ENCODE measurements at places on chromosomes 16 and 17.

DNA sequence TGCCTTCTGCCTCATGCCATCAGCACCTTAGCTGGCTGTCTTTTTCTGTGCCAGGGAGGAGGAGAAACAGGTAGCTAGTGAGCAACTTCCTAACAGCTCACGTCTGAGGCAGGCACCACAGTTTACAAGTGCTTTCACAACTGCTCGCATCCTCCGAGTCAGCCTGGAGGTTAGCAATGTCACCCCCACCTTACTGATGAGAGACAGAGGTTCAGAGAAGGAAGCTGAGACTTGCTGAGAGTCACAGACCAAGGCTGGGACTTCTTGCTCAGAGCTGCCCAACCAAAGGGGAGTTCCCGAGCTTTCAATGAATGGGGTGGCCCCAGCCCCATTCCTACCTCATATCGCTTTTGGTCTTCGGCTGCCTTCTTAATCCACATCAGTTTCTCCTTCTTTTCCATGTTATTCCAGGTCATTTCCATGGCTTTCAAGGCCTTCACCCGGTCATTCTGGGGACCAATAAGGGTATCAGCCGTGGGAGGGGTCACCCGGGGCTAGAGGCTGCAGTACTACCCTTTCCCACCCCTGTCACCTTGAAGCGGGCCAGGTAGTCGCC is 9.6 kb downstream of the UBTF start:
- no peak for DNase-seq

GRCh38 chr16:89485701-89486246 is 4.6 kb downstream of the ANKRD11 start:
- no peak for DNase-seq

DNA sequence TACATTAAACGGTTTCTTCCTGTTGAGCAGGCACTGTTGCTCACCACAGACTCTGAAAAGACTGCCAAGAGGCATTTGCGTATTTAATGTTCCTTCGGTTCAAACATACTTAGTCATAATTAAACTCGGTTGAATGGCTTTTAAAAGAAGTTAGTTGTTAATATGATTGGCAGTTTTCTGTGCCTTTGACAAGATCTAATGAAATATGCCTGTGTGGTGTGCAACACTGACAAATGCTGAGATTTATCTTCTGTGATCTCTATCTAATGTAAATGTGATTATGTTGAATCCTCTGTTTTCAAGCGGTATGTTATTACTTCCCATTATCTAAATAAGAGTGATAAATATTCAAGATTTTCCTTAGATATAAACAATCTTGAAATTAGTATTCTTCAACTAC is 1046.6 kb downstream of the CDH8 start:
- DNase-seq, result no peak

DNA sequence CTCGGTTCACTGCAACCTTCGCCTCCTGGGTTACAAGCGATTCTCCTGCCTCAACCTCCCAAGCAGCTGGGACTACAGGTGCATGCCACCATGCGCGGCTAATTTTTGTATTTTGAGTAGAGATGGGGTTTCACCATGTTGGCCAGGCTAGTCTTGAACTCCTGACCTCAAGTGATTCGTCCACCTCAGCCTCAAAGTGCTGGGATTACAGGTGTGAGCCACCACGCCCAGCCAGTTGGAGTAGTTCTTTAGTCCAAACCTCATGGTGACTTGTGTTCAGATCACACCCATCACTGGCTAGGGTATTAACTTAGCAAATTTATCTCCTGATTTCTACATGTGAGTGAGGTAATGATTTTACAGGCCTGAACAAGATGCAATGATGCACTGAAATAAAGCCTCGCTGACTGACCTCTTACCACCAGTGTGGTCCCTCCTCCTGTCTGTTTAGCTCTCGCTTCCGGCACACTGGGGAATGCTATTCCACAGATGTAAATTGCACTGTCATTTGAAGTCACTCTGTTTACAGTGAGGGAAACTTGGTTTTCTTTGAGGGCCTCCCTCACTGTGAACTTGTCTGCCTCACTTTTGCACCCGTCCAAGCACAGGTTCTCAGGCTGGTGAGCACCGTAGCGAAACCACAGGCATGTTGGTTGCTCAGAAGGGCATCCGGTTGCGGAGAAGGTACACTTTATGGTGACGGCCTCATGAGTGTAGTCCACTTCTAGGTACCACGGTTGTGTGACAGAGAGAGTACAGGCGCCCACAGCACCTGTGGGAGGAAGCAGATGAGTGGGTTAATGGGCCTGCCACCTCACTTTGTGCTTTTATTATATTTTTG is 5.5 kb downstream of the IGSF6 start:
- no peak for DNase-seq

DNA sequence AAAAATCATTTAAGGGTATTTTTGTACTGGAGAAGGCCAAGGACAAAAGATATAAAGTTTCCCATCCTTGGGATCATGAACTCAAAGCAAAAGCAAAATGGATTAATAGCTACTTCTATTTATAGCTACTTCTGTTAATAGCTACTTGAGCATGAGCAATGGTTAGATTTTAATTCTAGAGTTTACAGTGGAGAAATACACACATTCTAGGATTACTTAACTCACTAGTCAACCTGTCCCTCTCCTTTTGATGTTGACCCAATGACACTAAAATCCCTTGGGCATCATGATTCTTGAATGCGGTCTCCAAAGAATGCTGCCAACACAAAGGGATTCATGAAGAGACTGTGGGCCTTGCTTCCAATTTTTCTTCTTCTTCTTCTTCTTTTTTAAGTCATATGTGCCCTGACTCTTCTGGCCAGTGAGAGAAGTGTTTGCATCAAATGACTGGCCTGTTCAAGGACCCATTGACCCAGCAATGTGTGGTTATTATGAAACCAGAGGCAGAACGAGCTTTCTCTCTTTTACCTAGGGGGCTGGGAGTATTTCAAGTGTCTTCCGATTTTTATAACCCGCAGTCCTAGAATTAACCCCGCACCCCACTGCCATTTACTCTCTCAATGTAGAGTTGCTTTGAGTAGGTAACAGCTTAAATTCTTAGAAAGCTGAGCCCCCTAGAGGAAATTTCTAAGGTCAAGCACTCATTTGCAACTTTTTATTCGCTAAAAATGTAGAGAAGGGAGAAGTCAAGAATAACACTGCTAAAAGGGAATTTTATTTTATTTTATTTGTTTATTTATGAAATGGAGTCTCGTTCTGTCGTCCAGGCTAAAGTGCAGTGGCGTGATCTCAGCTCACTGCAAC is 34.6 kb downstream of the OTOA start:
- DNase-seq, result no peak

GRCh38 chr17:14282726-14283125 is 18.2 kb upstream of the HS3ST3B1 start:
- no peak for DNase-seq

DNA sequence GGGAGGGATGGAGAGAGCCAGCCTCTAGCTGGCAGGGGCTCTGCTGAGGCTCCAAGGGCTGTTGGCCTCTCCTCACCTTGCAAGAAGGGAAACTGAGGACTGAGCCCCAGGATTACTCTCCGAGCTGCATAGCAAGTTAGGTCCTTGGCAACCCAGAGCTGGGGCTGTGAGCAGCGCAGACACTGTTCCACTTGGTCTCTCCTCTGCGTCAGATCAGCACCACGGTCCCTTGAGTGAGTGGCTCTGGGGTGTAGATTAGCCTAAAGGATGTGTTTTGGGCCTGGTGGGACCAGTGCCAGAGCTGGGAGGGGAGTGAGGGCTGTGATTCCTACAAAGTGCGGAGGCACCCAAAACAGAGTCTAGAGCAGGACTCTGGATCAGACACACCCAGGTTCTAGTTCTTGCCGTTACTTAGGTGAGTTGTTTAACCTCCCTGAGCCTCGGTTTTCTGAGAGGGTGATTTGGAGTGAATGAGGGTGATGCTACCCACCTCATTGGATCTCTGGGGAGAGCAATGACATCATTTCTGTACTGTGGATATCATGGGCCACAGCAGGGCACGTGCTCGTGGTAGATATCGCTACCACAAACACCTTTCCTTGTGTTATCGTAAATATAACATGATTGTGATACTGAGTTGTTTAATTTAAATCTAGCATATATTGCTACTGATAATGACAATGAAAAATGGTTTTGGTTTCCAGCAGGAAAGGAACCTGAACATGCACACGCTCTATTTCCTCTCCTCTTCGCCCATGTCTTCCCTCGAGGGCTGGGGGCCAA is 8.1 kb upstream of the FADS6 start:
- no peak for DNase-seq

GRCh38 chr16:3202903-3203539 is 15.0 kb downstream of the OR1F1 start:
- DNase-seq, result no peak

GRCh38 chr16:735982-736453 is 4.8 kb downstream of the CIAO3 start:
- DNase-seq, result no peak

DNA sequence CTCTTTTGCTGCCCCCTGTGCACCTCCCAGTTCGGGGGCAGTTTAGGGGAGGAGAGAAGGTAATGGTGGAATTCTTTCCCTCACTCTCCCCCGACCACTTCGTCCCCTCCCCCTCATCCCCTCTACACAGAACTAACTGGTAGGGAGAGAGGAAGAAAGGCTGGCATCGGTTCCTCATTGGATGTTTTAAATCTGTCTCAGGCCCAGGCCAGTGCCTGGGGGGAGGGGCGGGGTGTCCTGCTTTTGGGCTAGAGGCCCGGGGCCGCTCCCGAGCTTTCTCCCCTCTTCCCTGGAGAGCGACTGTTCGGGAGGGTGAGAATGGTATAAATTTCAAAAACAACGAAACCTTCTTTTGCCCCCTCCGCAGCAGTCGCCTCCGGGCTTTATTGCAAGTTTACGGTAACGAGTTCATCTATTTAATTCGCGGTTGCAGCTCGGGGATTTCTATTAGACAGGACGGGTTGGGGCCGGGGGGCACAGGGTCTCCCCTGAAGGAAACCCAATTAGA is at the start of gene PRAC2:
PRAC2 (plus strand) TSS at position 271 of the 508 bp plus-strand sequence. CDS start 1,226 bp downstream, outside the sequence.
- DNase-seq, result no peak

GRCh38 chr16:15847611-15848175 is 9.1 kb downstream of the MYH11 start:
- no peak for DNase-seq

DNA sequence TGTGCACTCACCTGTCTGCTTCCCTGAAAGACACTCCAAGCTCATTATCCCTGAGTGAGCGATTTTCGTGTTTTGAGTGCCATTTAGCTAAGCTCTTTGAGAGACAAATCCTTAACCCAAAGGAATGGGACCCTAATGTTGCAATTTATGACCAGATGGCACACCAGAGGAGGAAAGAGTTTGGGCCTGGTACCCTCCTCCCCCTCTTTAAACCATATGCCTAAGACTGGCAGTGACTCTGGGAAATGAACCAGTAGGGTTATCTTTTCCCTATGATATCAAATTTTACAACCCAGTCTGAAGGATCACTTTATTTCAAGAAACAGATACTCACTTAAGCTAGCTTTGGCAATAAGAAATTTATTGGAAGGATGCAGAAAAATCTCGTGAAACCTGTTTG is 550.4 kb downstream of the TOX3 start:
- no peak for DNase-seq

- no peak for DNase-seq
These were observed at the start of gene C17orf107 for GRCh38 chr17:4899341-4900230. Gene C17orf107 (plus strand): TSS chr17:4899536. CDS start chr17:4899763, 227 bp downstream.

- DNase-seq, result no peak
These were observed 1426.1 kb upstream of the CDH8 start for GRCh38 chr16:63462316-63462715.

Measured in HEK293T (cell line).